Fibroblast of gingiva (primary cell): ENCODE measurements at places on chromosomes 12 and 14.

DNA sequence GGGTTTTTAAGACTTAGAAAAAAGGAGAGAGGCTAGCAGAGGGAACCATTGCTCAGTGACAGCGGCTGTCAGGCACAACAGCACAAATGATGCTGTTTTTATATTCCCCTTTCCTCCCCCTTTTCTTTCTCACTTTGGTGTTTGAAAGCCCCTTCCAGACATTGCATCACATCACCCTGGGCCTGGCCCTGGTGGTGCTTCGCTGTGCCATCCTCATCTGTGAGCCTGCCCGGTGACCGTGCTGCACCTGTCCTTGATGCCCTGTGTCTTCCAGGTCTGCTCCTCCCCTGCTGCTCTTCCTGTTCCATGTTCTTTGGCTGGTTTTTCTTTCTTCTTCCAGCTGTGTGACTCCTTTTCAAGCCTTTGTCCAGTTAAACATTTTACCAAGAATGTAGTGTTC lies 24.8 kb downstream of the KLC1 start:
- DNase-seq = no peak

DNA sequence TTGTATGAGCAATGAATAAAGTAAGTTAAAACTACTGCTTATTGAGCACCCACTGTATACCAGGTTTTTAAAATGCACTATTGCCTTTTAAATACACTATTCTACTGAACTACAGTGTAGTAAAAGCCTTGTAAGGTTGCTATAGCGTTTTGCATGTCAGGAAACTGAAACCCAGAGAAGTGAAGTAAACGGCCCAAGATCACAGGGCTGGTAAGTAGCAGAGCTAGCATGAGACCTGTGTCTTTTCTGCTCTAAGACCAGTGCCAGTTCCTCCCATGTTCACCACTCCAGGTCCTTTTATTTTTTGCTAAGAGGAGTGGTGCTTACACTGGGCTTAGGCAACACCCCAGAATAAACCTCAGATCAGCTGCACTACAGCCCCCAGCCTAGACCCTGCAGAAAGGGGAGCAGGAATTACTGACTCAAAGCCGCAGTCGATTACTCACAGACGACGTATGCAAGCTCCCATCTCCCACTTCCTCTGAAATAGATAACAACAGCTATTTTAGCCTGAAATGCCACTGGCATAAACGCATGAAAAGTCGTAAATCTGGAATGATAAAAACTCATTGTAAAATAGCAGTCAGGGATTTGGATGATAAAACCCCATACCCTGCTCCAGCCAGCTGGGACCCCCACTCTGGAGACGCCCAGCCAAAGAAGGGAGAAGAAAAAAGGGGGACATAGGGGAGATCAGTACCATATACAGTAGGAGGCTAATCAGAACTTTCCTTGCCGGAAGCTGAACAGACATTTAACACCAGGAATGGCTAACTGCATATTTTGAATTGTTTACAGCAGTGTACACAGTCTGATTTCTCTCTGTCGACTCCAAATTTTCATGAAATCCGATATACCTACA lies 108.3 kb downstream of the NUAK1 start:
- no peak for DNase-seq

DNA sequence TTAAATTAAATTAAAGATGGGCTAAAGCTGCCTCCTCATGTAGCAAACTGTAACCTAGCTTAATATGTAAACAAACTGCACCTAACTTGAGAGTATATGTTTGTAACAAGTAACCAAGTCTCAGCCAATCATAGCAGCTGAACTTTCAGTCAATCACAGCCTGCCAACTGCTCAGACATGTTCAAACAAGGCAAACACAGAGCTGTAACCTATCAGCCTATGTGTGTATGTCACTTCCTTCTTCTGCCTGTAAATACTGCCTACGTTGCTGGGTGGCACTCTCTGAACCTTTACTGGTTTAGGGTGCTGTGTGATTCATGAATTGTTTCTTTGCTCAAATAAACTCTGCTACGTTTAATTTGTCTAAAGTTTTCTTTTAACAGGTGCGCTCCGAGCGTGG lies 2.9 kb downstream of the SERPINA6 start:
- DNase-seq = no peak

DNA sequence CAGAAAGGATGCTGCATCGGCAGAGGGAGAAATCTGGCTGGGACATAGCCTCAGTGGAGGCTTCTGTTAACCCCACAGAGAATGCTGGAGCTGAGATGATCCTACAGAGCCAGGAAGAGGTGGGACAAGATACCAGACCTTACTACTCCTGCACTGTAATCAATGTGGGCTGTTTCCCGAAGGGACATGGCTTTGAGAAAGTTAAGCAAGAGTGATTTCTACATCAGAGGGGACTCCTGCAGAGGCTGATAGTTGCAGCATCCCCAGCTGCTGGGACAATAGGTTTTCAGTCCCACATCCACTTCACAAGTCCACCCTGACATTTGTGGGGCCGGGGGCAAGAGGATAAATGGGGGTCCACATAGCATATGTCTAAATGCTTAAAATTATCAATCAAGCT lies 22.5 kb upstream of the CMKLR1 start:
- no peak for DNase-seq

DNA sequence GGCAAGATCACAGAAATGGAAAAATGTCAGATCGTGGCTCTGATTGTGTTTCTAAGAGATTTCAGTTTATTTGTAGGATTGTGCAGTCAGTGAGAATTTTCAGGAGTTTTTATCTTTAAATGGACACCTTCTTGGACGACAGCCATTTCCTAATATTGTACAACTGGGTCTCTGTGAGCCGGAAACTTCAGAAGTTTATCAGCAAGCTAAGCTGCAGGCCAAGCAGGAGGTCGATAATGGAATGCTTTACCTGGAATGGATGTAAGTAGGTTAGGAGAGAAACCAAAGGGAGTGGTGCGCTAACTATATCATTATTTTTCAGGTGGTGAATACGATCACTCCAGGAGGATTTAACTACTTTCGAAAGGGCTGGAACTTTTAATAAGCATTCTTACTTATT lies 26.4 kb downstream of the APAF1 start:
- DNase-seq = no peak
